Caki2 (cell line): ENCODE measurements at places on chromosomes 7 and 10. TPM values are rescaled to one million over a fixed set of nuclear protein-coding genes. Genes with fewer than 3 reads are reported as not detected.

Gene PNLIPRP3
- total RNA-seq: not detected in 2 replicates

Gene CALHM3
- total RNA-seq: 0.47 TPM in 1 of 2 replicates, not detected in the other

- no peak for DNase-seq
Observed at GRCh38 chr7:106354822-106355221, 70.0 kb upstream of the NAMPT start.

DNA sequence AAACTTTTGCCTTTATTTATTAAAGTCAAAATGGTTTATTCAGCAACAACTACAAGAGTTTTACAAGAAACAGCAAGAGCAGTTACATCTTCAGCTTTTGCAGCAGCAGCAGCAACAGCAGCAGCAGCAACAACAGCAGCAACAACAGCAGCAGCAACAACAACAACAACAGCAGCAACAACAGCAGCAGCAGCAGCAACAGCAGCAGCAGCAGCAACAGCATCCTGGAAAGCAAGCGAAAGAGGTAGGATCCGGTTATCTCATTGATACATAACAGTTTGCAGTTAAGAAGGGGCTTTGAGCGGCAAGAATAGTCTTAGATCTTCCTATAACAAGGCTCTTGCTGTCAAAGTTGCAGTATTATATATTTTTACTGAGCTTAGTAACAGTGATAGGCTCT, 215.1 kb downstream of the FOXP2 start:
- DNase-seq: no peak

DNA sequence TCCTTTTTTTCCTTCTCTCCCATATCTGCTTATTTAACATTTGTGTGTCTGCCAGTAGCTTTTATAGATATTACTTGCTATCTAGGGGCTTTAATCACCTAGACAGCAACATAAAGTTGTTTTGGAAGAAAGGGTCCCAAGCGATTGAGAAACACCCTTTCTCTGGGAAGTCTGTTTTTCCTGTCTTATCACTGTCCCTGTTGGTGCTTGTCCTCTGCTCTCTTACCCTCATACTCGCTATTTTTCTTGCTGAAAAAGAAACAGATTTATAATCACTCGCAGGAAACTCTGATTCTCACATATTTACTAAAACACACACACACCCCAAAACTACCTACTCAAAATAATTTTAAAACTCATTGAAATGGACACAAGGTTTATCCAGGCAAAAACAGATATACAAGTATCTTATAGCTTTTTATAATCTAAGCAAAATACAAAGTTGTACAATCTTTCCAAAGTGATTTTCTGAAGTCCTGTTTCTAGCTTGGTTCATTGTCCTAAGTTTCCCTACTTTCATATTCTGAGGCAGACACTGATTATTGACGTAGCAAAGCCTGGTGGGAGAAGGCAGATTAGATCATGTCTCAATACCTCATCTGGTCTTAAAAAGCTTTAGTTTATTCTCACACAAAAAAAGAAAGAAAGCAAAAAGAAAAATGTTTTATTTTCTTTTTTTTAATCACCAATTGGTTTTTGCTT, 157.3 kb downstream of the CACNA2D1 start:
- no peak for DNase-seq

- DNase-seq: no peak
Observed at GRCh38 chr10:35056686-35057085, 33.5 kb downstream of the CUL2 start.

DNA sequence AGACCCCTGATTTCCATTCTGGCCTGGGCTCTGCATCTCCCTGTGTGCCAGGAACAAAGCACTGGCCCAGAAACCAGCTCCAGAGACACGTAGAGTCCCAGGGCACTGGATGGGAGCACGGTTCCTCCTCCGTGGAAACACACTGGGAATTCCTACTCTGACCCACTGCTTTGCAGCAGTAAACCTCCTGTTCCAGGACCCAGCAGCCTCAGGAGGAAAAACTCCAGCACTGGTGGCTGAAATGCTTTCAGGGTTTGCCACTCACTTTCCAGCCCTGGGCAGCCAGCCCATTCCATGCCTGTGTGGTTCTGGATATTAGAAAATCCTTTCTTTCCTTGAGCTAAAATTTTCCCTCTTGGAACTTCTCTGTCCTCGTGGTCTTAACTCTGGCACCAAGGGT, 58.0 kb downstream of the FAM171A1 start:
- DNase-seq: no peak

DNA sequence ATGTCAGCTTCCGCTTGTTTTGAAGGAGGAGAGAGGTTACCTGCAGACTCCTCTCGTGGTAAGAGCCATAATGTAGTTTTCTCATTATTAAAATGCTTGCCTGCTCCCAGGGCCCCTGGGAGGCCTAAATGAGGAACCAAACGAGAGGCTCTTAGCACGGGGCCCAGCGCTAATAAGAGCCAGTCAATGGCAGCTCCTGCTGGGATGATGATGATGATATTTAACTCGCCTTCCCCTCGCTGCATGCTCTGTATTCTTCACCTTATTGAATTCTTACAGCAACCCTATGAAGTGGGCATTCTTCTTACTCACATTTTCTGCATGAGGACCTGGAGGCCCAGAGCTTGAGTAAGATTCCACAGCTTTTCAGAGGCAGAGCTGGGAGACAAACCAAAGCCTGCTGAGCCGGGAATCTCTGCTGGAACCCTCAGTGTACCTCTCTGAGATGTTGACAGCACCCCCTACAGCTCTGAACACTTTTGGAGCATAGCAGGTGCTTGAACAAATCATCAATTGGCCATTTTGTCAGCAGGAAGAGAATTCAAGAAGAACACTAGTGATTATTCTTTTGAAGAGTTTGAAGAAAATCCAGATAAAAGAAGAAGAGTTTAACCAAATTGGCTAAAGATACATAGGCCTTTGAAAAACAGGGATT, 93.1 kb upstream of the HABP2 start:
- DNase-seq: no peak
